ENCODE measurements at places on chromosomes 3 and 15.

GRCh38 chr3:144957398-144958101, 985.9 kb downstream of the DIPK2A start:
- no peak for DNase-seq

DNA sequence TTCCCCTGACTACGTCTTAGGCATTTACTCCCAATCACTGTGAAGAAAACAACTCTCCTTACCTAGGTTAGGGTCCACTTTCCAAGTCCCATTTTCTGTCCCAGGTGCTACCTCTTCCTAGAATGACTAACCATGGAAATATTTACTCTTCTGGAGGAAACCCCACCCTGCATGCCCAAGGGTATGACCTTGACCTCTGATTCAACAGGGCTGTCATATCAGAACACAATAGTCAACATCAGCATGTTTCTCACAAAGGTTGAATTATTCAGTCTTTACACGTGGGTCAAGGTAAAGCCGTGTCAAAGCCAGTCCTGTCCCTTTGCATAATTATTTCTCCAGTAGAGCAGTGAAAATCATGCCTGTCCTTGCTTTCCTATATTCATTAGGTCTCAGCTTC, 4.3 kb upstream of the FRMD5 start:
- no peak for DNase-seq

GRCh38 chr3:190366133-190366532, 21.8 kb upstream of the CLDN16 start:
- DNase-seq, result no peak

DNA sequence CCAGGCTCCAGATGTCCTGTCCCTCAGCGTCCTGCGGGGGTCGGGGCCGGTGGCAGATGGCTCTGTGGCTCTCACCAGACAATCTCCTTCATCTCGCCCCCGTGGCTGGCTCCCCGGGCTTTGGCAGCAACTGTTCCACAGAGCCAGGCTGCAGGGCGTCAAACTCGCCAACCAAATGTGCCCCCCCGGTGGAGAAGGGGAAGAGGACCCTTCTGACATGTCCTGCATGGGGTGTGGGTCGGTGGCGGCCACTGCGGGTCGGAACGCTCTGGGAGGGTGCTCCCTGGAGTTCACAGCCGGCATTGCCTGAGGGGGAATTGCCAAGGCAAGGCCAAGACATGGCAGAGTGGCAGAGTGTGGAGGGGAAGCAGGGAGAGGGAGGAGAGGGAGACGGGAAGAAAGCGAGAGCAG, 36.0 kb downstream of the BDH1 start:
- no peak for DNase-seq

GRCh38 chr3:125310623-125311081, 64.5 kb downstream of the ZNF148 start:
- DNase-seq, result peak; percentile 9

- DNase-seq, result no peak
Observed at GRCh38 chr15:49621401-49621811, 558 bp downstream of the DTWD1 start.

DNA sequence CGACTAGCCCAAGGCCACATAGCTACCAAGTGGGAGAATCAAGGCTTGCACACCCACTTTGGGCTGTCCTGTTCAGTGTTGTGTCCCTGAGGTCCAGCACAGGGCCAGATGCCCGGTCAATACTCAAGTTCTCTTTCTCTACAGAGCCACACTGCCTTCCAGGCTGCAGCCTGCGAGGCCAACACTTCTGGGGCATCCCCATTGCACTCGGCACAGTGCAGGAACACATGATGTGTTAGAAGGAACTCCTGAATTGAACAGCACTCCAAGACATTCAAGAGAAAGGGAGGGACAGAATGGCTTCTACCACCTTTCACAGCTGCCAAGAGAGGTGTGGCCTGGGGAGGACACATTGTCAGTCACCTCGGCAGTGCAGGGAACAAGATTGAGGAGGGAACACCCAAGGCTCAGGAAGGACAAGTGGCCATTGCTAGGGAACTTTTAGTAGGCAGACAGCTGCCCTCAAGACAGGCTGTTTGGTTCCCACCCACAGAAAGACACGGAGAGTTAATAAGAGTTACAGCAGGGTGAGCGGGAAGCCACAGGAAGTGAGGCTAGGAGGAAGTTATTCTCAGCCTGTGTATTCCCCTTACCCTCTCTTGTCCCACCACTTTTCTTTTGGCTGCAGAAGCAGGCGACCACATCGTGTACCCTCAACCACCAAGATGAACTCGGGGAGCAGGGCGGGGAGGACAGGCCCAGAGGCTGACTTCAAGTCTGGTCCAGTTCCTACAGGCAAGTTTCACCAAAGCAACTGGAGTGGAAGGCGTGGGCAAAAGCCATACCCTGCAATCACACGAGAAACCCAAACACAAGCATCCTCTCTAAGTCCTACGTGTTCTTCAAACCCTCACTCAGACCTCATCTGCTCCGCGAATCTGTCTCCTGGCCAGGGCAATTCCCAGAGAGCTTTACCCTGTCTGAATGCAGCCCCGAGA, 69.4 kb downstream of the SRGAP3 start:
- no peak for DNase-seq

GRCh38 chr3:39907981-39908380, 98.6 kb downstream of the MYRIP start:
- DNase-seq, result no peak

DNA sequence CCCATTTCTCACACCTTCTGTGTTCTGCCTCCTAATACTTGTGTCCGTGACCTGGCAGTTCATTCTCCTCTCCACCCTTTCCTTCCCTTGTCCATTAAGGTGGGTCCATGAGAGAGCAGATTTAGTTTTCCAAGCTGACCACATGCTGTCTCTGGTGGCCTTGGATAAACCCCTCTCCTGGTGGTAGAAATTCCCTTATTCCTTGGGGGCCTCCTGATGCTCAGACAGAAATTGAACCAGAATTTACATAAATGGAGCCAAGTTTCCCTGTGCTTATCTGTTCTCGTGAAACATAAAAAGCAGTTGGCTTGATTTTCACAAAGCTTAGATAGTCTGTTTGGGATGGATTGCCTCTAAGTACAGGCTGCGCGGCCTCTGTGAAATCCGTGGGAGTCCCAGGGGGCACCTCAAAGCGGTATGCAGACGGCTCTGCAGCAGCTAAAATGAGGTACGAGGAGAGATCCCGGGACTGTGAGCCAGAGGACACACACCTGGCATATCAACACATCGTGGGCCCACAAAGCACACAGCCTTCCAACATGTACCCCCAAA, 101.0 kb upstream of the NMNAT3 start:
- no peak for DNase-seq

DNA sequence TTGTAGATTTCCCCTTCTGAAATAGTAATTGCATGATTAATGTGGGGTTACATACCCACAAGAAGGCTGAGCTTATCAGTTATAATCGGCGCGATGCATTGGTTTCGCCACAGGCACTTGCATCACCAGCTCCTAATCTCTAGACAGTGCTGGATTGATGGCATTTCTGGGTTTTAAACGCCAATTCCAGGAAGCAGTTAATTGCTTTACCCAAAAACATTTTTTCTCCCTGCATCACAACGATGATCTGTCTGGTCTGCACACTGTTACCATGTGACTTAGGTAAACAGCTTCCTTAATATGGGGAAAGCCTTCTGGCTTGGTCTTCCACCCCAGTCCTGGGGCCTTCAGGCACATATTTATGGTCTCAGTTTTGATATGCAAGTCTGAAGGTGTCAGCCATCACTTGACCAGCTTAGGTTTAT, 70.0 kb upstream of the HEG1 start:
- DNase-seq, result no peak

GRCh38 chr3:62228467-62228866, 144.9 kb downstream of the FEZF2 start:
- DNase-seq, result no peak

GRCh38 chr3:24155276-24155675, 210.2 kb downstream of the NR1D2 start:
- DNase-seq, result no peak

GRCh38 chr3:149468504-149469212, 5.8 kb upstream of the TM4SF4 start:
- no peak for DNase-seq

DNA sequence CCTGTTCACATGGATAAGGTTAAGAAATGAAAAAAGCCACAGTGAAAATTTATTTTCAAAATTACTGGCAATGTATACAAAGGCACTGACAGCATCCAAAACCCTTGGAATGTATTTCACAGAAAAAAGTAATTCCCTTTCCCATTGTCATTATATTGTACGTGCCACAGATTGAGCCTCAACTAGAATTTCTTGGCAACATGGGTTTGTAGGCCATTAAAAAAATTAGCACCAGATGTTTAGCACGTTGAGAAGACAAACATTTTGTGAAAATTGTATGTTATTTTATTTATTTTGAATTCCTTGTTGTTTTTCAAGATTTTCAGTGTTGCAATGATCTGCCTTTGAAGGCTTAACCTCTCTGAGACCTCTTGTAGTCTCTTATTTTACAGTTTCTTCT, 76.3 kb upstream of the EPHB3 start:
- no peak for DNase-seq

DNA sequence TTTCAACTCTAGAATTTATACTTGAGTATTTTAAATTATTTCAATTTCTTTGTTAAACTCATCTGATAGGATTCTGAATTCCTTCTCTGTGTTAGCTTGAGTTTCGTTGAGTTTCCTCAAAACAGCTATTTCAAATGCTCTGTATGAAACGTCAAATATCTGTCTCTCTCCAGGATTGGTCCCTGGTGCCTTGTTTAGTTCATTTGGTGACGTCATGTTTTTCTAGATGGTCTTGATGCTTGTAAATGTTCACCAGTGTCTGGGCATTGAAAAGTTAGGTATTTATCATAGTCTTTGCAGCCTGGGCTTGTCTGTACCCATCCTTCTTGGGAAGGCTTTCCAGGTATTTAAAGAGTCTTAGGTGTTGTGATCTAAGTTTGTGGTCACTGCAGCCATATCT, 151.1 kb downstream of the KCNAB1 start:
- DNase-seq, result no peak

GRCh38 chr15:79436037-79436780, 4.1 kb downstream of the MINAR1 start:
- DNase-seq, result no peak

GRCh38 chr3:172376881-172377280, 71.4 kb downstream of the GHSR start:
- DNase-seq, result no peak

DNA sequence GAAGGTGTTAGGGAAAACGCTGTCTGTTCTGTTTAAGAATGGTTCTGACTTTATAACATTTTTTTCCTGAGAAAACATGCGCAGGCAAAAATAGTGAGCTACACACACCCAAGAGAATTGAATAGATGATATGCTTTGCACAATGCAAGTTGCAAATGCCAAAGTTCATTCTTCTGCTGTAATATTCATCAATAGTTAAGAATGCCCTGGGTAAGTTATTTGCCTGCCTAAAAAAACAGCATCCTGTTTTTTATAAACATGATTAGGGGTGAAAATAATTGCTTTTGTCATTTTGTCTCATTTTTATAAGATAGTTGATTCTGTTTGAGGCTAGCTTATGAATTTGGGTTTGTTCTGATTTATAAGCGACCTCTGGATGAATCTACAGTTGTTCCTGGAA, 99.4 kb downstream of the DTWD1 start:
- no peak for DNase-seq

DNA sequence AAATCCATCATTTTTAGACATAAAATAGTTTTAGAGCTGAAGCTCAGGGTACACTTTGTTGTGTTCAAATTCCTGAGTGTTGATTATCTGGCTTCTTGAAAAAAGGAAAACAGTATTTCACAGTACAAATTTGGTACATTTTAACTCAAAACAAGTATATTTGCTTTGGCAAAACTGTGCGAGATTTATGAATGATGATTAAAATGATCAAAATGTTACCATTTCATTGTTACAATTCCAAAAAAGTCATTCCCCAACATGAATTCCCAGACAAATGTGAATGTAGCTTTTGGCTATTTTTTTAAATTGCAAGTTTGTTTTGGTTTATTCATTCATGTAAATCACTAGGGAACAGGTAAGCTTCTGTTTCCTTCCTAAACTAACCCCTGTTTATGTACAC, 347.4 kb upstream of the DCBLD2 start:
- no peak for DNase-seq

DNA sequence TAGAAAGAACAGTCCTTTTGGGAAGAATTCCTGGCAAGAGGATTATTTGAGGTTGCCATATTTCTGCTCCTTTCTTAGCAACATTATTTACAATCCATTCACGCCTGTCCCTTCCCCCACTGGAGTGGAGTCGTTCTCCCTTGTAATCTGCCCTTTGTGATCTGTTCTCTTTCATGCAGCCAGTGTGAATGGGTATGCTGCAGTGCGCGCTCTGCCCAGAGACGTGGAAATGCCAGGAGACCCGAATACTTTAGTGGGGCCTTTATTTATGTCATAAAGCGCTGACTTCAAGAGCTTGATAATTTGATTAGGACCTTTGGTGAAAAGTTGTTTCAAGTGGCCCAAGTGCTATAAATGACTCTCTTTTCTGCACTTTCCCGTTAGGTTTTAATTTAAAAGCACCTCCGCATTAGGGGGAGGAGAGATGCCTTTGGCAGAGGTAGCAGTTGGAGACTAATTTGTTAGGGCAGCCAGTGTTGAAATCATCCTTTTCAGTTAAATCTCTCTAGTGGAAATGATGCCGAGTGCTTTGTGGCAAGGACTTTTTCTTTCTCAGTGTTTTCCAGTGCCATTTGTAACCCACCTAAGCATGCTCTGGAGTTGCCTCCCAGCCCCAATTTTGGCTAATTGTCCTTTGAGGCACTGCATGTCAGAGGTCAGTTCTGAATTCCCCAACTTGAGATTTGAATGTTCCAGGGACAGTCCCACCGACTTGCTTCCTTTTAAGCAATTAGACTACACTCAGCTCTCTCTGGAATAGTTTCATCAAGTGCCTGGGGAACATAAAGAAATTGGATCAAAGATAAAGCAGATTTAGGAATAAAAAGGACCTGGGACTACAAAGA, 52.4 kb downstream of the PSMD6 start:
- no peak for DNase-seq

GRCh38 chr3:183129243-183129642, 29.9 kb upstream of the MCCC1 start:
- no peak for DNase-seq

DNA sequence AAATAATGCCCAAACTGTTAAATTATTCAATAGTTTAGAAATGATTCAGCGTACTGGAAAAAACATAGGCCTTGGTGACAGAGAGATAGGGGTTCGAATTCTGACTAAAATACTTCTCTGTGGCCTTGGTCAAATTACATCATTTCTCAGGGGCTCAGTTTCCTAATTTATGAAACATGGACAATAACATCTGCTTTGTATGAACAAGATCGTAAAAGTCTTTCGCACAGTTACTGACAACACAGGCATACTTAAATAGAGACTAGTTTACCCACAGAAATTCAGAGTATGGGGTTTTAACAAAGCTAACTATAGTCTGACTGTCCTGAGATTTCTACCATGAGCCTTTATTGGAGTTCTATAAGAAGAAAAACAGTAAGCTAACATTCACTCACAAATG, 440.4 kb downstream of the FHIT start:
- no peak for DNase-seq

DNA sequence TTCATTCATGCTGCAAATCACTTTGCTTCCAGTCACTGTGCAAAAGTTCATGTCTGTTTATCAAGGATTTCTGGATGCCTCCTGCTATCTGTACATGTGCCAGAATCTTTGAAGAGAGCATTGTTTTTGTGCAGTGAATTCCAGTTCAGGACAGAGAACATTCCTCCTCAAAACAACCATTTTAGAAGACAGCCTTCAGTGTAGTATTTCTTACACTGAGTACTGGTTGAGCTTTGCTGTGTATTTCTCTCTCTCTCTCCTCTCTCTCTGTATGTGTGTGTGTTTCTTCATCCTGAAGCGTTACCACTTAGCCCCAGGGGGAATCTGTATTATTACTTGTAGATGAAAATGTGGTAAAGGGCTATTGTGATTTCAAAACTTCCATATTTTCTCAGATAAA, 123.8 kb upstream of the CHL1 start:
- DNase-seq, result no peak

GRCh38 chr15:80242132-80242769, 9.8 kb downstream of the CTXND1 start:
- no peak for DNase-seq
